ENCODE measurements at places on chromosomes 11 and 22.

- DNase-seq, result no peak
Measured at GRCh38 chr11:64608046-64608445, 17.0 kb downstream of the SLC22A12 start.

GRCh38 chr11:62145261-62145871, 21.6 kb downstream of the INCENP start:
- DNase-seq, result no peak

DNA sequence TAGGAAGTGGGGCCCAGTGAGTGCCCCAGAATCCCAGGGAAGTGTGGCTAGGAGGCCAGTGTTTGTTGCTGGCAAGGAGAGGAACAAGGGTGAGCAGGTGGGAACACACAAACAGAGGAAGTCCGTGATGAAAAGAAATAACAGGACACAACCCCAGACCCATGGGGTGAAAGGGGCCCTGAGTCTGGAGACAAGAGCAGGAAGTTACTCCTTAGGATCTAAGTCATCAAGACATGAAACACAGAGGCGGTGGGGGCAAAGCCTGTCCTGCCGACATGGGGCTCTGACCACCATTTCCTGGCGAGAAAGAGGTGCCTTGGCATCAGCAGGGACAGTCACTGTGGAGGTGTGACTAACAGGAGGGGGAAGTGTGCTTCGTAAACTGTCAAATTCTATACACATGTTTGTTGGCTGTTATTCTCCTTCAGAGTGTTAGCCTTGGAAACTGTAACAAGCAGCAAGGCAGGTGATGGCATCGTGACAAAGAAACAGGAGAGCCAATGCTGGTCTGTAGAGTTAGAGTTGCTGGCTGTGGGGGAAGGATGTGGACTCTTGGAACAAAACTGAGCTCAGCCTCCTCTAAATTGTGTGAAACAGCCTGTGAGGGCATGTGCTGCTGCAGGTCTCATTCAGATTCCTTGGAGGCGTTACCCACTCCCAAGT, 21.7 kb downstream of the CHST1 start:
- DNase-seq, result no peak

DNA sequence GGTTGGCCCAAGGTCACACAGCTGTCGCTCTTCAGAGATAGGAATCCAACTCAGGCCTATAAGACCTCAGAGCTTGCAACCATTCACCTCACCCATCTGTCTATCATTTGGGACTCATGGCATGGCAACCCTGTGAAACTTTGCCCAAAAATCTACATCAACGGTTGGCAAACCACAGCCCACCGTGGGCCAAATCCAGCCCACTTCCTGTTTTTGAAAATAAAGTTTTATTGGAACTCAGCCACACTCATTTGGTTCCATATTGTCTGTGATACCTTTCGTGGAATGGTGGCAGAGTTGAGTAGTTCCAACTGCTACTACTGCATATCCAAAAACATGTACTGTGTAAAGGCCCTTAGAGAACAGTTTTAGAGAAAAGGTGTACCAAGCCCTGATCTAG, 307.8 kb downstream of the MN1 start:
- DNase-seq, result no peak

- no peak for DNase-seq
Measured at GRCh38 chr11:98600103-98600502, 420.6 kb upstream of the CNTN5 start.

DNA sequence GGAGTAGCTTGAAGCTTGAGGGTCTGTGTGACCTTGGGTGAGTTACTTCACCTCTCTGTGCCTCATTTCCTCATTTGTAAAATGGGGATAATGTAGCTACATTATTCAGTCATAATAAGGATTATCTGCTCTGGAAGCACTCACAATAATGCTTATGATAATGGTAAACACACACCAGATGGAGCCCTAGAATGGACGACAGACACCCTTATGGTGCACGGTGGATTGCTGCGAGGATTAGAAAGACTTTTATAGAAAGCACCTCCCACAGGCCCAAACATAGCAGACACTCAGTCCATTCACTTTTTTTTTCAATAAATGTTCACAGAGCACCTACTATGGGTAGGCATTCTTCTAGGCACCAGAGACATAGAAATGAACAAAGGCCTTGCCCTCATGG, 53.8 kb downstream of the LARGE1 start:
- no peak for DNase-seq

GRCh38 chr11:26992031-26992541, 1.8 kb upstream of the FIBIN start:
- no peak for DNase-seq

- no peak for DNase-seq
Measured at GRCh38 chr11:2991452-2992233, 486 bp downstream of the NAP1L4 start.

GRCh38 chr11:8386134-8386864, 122.6 kb upstream of the LMO1 start:
- no peak for DNase-seq

GRCh38 chr11:44716256-44716655, 10.5 kb upstream of the TSPAN18 start:
- no peak for DNase-seq

- DNase-seq, result no peak
Measured at GRCh38 chr11:118984825-118985224, 13.1 kb upstream of the CENATAC start.

DNA sequence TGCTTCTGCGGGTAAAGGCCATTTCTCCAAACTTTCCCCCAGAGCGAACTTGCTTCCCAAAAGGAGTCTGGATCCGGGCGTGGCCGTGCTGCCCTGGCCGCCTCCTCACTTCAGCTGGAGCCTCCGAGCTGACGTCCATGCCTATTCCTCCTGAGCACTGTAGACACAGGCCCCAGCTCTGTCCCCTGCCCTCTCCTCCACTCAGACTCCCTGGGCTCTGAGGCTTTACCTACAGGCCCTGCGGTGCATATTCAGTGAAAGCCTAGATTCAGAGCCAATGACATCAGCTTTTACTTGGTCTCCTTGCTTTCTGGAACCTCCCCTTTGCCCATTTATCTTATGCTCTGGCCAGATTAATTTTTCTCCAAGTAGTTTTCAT, 9.7 kb downstream of the LRP5 start:
- no peak for DNase-seq

GRCh38 chr11:110065189-110065588, 28.0 kb upstream of the ZC3H12C start:
- no peak for DNase-seq

GRCh38 chr11:47994417-47994816, 14.1 kb downstream of the PTPRJ start:
- DNase-seq, result no peak

- DNase-seq, result no peak
Measured at GRCh38 chr22:23904573-23905254, 10.5 kb downstream of the MIF start.

- DNase-seq, result no peak
Measured at GRCh38 chr11:10641177-10641911, 52.2 kb downstream of the IRAG1 start.

- DNase-seq, result no peak
Measured at GRCh38 chr11:88508759-88509581, 171.4 kb upstream of the CTSC start.

GRCh38 chr11:119739975-119740374, 11.0 kb upstream of the NECTIN1 start:
- no peak for DNase-seq

- DNase-seq, result no peak
Measured at GRCh38 chr11:11979488-11980117, 28.8 kb downstream of the DKK3 start.

All from activated CD8-positive, alpha-beta memory T cell treated with anti-CD3 and anti-CD28 coated beads for 48 hours (primary cell).